SW 1271 (cell line): ENCODE measurements at places on chromosomes 11 and 22.

DNA sequence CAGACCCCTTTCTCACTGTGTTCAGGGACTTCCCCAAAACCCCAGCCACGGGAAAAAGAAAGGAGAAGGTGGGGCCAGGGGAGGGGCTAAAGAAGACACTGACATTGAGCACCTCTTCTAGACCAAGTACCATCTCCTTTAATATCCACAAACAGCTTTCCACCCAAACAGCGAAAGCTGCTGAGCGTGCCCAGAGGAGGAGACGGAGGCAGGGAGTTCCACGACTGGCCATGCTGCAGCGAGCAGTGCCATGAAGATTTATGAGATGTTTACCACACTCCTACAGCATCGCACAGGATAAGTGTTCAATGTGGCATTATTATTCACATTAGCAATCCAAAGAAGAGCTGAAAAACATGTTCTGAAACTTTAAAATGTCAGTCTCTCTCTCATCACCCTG is 127.4 kb downstream of the LARGE1 start:
- no peak for DNase-seq

- no peak for DNase-seq
These were observed 73.4 kb downstream of the NCAPD3 start for GRCh38 chr11:134150195-134150903.

GRCh38 chr11:64864135-64864472 is 14.3 kb downstream of the EHD1 start:
- no peak for DNase-seq

- no peak for DNase-seq
These were observed 714 bp downstream of the CD59 start for GRCh38 chr11:33735271-33736147.

- DNase-seq: no peak
These were observed 44.1 kb upstream of the GLYATL2 start for GRCh38 chr11:58888579-58888978.

GRCh38 chr11:135023499-135023898 is 611.5 kb upstream of the B3GAT1 start:
- DNase-seq: no peak

DNA sequence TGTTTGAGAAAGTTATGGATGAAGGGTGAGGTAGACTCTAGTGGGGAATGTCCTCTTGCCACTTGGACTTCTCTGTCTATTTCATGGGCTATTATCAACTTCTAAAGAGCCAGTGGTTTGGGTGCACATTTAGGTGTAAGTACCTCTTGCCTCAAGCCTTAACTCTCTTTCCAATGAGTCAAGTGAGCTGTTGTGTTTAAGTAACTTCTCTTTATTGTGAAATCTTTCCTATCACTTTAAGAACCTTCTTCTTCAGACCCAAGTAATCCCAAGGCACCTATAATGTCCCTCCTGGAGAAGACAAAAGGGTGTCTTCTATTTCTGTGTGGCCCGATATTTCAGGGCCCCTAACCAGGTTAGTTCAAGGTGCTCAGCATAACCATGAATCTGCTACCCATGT is 90.5 kb upstream of the VPREB1 start:
- no peak for DNase-seq

GRCh38 chr22:19723983-19724827 is 866 bp downstream of the GP1BB start:
- DNase-seq: peak; percentile 7

GRCh38 chr11:119847853-119848252 is 118.9 kb upstream of the NECTIN1 start:
- no peak for DNase-seq

DNA sequence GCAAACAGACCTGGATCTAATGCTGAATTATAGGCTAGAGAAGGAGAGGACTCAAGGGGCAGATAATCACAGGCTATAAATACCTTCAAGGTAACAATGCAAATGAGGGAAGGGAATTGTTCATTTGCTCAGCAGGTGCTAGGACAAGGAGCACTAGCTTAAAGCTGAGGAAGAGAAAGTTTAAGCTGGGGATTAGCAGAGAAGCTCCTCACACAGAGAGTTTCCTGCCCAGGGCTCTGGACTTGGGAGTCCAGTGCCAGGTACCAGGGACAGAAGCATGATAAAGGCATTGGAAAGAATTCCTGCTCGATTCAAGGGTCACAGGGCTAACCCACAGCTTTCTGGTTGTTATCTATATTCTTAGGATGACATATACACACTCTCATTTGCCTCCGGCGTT is 509.9 kb downstream of the NTM start:
- no peak for DNase-seq

DNA sequence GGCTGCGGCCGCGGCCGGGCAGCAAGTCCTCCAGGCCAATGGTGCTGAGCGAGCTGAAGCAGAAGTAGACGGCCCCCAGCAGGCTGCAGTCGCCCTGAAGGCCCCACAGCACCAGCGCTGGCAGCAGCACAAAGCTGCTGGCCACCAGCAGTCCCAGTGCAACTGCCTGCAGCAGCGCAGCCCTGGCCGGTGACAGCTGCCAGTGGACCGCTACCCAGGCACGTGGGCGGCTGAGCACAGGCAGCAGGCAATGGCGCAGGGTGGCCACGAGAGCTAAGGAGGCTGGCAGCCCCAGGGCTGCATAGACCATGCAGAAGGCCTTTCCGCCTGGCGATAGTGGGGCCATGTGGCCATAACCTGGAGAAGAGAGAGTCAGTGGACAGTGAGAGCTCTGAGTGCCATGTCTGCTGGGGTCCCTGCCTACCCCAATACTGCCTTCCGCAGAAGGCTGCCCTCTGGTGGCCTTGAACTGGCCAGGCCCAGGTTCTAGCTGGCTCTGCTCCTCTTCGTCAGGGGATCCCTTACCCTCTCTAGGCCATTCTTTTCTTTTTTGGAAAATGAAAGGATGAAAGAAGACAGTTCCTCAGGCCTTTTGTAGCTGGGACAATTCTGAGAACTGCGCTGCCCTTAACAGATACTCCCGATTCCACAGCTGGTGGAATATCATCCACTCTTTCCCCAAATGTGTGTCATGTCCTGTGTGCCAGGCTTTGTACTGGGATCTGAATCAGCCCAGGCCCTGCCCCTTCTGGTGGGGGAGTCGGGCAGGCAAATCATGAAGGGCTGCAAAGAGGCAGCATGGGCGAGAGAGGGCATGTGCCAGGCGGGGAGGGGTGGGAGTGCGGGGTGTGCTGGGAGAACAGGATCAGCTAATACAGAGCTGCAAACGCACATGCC is 1.8 kb downstream of the KCNK7 start:
- DNase-seq: no peak

GRCh38 chr22:38125038-38125610 is 14.6 kb upstream of the BAIAP2L2 start:
- DNase-seq: no peak

GRCh38 chr22:45707605-45708004 is 36.0 kb downstream of the ATXN10 start:
- no peak for DNase-seq

- DNase-seq: no peak
These were observed 121.5 kb downstream of the RRAS2 start for GRCh38 chr11:14237444-14237961.

GRCh38 chr22:49934160-49934890 is 15.9 kb downstream of the CRELD2 start:
- no peak for DNase-seq

- no peak for DNase-seq
These were observed 33.7 kb downstream of the PISD start for GRCh38 chr22:31628362-31628761.

DNA sequence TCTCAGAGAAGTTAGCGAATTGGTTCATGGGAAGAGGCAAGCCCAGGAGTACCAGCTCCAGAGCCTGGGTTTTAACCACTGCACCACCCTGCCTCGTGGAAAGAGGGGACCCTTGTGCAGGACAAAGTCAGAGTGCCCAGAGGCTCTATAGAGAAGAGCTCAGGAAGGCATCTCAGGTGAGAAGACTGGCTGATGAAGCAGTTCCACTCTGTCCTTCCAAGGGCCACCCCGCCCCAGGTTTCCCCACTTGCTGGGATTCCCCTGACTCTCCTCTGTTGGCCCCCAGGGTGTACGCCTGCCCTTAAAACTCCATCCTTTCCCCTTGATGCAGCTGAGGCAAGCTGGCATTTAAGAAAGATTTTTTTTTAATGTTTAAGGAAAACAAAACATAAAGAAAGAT is 265.8 kb downstream of the BUD13 start:
- DNase-seq: no peak

GRCh38 chr22:35733791-35734516 is 16.3 kb downstream of the APOL5 start:
- DNase-seq: no peak

GRCh38 chr22:43990044-43990443 is 34.1 kb upstream of the PARVB start:
- no peak for DNase-seq

DNA sequence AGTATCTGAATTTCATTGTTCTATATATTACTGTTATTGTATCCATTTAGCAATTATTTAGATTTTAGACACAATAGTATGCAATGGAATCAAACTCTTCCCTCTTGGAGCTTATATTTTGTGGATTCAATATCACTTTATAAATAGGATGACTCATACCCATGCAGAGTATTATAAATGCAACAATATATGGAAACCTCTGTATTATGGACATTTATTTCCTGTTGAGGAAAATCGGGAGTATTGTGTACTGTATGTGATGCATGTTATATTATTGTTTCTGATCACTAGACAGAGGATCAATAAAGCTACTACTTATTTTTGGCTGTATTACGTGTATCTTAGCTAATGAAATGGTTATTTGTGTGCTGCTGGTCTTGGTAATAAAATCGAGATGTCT is 770 bp downstream of the METTL15 start:
- DNase-seq: no peak

DNA sequence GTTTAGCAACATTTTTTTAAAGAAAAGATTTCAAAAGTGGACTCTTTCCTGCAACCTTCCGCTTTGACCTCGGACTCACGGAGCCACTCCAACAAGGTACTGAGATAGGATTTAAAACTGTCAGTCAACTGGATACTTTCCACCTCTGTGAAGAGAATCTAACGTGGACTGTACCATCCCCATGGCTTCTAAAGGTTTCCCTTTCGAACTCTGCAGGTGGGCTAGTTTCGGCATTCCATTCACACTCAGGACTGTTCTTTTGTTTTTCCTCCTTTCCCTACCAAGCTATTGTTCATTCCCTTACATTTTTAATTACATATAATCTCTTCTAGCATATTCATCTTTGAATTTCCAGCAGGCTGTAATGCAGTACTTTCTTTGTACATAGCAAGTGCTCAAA is 88.5 kb upstream of the AKIP1 start:
- DNase-seq: no peak

- no peak for DNase-seq
These were observed 892 bp downstream of the GDPD5 start for GRCh38 chr11:75524665-75525432.

GRCh38 chr22:37269936-37270678 is 12.2 kb upstream of the CYTH4 start:
- DNase-seq: no peak

- DNase-seq: no peak
These were observed 9.9 kb downstream of the NIPSNAP1 start for GRCh38 chr22:29570912-29571549.

GRCh38 chr11:77525455-77526091 is 51.7 kb upstream of the PAK1 start:
- no peak for DNase-seq

DNA sequence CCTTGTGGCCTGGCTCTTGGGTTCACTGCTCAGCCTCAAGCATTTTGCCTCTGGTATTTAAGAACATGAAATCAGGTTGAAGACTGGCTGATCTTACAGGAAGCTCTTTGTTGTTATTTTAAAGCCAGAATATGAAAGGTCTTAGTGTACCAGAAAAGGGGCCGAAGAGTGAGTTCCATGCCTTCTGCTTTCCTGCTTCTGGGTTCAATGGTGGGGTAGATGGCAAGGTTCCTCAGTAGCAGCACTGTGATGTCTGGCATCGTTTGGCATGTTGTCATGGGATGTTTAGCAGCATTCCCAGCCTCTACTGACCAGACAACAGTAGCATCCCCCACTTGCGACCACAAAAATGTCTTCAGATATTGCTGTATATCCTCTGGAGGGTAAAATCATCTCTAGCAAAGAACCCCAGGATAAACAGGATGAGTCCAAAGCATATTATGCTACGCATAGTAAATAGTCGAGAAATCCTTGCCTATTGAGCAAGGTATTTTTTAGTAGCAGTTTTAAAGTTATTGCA is 2.4 kb downstream of the VPS26B start:
- no peak for DNase-seq

- no peak for DNase-seq
These were observed 36.6 kb downstream of the RCOR2 start for GRCh38 chr11:63880403-63880790.

DNA sequence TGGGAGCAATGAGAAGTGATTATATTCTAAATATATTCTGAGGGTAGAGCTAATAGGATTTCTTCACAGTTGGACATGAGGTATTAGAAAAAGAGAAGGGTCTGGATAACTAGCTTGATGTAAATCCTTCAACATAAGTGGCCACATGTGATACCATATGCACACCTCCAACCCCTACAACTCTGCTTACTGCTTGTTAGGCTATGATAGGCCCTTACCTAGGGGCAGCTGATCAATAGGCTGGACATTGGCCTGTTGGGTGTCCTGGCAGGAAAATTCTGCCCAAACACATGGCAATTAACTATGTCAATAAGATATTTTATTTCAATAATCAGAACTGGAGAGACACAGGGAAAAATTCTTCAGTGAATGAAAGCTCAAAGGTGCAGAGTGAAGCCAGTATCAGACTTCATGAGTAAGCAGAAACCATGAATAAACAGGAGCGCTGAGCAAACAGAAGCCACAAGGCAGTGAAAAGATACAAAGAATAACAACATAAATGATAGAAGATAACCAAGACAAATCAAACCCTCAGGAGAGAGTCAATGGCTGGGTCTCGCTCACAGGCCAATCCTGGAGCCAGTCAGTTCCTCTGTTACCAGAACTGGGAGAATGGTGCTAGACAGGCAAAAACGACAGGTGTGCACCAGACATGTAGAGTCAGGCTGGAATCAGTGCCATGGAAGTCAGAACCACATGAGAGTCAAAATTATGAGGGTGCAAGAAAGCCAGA is 46.3 kb upstream of the PSMA1 start:
- DNase-seq: no peak

DNA sequence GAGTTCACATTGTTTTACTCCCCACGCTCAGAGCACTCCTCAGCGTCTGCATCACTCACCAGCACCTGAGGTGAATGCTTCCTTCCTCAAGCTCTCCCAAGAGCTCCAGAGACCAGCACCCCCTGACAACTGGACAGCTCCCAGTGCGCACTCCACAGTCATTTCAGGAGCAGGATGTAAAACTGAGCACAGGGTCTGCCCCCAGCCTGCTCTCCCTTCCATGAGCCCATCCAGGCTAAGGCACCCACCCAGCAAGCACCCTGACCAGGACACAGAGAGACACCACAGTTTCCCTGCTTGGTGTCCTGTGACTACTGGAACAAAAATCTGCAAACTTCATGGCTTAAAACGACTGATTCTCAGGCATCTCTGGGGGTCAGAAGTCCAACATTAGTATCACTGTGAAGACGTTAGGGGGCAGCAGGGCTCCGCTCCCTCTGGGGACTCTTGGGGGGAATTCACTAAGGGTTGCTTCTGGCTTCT is 3.3 kb downstream of the SCGB1D2 start:
- DNase-seq: no peak
